Stimulated activated memory B cell treated with anti-CD40 and anti-IgM and Interleukin-4, amounts not matched to agents 10 μg/mL and 1 μg/mL and 100 μg/mL, for 72 hours (primary cell): ENCODE measurements at places on chromosomes 12 and 14.
A peak's percentile ranks its signal among the peaks of the same experiment; 100 is the strongest.

GRCh38 chr12:112282920-112283319 is 99.3 kb downstream of the HECTD4 start:
- no peak for ATAC-seq

DNA sequence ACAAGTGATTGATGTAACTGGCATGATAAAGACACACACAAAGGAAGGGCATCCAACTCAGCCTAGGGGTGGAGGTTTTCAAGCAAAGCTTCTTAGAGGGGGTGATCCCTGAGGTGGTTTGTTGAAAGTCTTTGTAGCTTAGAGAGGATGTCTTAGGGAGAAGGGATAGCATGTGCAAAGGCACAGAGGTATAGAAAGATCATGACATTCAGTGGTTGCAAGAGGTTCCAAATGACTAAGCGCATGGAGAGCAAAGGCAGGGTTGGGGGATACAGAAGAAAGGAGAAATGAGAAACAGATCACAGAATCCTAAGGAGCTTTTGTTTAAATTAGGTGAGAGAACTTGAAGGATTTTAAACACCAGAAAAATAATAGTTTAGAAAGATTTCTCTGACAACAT is 5.2 kb upstream of the CCT2 start:
- ATAC-seq: no peak

DNA sequence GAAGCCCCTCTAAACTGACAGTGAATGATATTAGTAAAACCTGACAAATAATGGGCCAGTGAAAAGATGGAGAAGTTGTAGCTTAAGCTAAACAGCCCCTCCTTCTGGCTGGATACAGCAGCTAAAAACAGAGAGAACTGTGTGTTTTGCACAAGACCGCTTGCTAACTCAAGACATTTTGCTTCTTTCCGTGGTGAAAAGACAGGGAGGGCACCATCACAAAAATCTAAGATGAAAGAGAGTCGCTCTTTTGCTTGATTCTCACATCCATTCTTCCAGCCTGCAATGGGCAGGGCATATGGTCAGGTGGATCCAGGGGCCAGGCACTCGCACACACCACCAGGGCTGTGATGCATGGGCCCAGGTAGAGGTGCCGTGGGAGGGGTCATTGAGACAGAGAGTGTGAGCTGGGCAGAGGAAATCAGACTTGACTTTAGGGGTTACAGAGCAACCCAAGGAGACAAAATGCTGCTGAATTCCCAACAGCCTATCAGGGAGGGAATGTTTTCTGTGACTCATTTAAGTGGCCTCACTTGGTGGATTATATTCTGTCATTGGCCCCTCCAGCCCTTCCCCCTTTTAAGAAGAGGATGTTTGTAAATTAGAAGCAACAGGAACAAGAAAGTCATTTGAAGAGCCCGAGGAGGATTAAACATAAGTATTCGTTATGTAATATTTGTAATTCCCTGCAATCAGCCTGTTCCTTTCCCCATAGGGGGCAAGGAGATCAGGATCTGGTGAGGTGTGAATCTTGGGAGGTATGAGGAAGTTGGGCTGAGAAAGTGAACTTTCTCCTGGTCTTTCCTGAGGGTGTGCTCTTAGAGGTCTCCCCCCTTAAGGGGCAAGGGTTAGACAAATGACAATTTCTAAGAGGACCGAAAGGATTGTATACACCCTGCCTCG is 12.3 kb downstream of the EMP1 start:
- no peak for ATAC-seq

DNA sequence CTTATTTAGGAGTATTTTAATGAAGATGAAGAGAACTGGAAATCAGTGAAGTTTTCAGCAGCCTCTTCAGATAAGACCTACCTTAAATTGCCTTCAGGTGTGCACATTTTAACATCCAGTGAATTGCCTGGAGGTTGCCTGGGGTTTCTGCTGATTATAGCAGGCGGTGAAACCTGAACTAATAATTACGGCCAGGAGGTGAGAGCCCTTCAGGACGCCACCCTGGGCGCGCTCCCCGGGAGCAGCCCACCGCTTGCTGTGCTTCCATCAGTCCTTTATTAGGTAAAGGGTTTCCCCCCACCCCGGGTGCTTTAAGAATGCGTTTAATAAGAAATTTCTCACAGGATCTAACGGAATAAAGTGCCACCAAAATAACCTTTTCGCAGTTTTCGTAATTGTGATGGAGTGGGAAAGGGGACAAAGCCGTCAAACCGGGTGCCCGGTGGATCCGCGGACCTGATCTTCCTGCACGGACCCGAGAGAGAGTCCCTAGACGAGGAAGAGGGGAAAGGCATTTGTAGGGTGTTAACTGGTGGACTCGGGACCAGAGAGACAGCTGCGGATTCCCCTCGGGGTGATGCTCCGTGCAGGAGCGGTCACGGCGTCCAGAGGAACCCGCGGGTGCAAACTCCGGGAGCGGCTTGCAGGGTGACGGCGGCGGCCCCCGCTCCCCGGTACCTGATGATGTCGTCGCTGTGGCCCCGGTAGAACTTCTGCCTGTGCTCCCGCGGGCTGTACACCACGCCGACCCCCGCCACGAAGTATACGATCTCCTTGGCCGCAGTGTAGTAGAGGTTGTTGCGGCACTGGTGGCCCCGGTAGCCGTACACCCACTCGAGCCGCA is 902 bp downstream of the EML5 start:
- ATAC-seq: no peak

DNA sequence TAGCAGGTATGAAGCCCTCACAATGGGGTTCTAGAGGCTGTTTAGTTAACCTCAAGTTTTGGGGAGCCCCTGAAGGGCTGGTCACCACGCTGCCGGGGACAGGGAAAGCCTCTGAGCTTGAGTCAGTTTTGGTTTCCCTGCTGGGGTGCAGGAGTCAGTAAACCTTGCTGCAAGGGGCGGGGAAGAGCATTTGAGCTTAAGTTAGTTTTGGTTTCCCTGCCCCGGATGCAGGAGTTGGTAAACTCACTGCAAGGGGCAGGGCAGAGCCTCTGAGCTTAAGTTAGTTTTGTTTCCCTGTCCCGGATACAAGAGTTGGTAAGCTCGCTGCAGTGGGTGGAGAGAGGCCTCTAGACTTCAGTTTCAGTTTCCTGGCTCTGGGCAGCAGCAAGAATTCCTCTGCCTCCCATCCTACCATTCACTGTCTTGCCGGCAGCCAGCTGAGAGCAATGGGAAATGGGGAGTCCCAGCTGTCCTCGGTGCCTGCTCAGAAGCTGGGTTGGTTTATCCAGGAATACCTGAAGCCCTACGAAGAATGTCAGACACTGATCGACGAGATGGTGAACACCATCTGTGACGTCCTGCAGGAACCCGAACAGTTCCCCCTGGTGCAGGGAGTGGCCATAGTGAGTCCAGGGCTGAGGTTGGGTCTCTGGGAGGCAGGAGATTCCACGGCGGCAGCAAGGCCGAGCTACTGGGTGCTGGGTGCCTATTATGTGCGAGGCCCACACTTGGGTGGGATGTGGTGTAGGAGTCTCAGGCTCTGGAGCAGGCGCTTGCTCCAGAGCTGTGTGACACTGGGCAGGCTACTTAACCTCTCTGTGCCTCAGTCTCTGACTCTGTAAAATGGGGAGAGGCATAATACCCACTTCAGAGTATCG is at the start of gene OAS2:
TSS of gene OAS2 (plus strand) at position 357 of the 878 bp plus-strand sequence. CDS start at position 447, 90 bp downstream.
- ATAC-seq: peak; percentile 96

DNA sequence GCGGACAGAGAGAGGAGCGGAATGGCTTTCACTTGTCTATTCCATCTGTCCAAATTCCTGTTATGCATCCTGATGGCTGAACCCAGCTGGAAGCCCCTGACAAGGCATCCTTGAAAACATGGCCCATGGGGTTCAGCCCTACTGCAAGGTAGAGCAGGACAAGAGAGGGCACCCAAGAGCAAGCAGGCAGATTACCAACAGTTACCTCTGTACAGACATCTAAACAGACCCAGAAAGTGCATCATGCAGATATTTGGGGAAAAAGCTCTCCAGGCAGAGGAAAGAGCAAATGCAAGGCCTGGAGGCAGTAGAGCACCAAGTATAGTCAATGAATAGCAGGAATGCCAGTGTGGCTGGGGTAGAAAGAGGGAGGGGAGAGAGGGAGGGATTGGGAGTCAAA is 407.5 kb downstream of the PCNX1 start:
- no peak for ATAC-seq

DNA sequence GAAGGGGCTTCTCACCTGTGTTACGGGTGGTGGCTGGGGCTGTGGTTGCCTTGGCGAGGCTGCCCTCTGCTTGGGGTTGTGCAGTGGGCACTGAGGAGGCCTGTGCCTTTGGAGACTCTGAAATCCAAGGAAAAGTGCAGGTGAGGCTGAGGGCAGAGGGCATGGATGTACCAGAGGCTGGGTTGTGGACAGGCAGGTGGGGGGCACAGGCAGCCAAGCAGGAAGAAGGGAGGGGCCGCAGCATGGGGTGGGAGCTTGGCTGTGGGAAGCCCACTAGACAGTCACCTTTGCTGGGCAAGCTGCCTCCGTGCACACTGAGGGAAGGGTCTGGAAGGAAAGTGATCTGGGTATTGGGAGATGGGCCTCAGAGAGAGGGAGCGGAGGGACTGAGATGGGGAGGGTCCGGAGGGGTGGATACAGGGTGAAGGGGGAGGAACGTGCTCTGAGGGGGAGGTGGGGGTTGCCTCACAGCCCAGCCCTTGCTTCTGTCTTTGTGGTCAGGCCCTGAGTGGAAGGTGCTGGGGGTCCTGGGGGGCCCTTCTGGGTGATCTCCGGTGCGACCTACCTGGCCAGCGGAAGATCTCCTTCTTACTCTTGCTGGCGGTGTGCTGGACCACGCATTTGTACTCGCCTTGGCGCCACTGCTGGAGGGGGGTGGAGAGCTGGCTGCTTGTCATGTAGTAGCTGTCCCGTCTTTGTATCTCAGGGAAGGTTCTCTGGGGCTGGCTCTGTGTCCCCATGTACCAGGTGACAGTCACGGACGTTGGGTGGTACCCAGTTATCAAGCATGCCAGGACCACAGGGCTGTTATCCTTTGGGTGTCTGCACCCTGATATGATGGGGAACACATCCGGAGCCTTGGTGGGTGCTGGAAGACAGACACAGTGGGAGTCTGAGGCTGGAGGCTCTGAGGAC is 318.7 kb downstream of the TMEM121 start:
- no peak for ATAC-seq

GRCh38 chr12:24838531-24838950 is 110.4 kb downstream of the BCAT1 start:
- ATAC-seq: peak; percentile 18

DNA sequence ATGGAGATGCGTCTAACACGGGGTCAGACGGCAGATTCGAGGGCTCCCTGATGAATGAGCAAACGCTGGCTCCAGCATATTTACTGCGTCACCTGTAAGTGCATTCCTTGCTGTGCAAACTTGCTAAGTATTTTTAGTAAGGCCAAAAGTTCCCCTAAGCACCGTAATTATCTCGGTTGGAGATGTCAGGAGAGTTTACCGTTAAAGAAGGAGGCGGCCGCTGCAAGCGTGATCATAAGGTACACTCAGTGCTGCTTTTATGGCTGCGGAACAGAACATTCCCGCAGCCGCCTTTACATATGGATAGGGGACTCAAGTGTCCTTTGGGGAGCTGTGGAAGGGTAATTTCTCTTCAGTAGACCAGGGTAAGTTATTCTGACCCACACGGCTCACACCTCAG is 175.6 kb downstream of the GLT1D1 start:
- ATAC-seq: no peak

DNA sequence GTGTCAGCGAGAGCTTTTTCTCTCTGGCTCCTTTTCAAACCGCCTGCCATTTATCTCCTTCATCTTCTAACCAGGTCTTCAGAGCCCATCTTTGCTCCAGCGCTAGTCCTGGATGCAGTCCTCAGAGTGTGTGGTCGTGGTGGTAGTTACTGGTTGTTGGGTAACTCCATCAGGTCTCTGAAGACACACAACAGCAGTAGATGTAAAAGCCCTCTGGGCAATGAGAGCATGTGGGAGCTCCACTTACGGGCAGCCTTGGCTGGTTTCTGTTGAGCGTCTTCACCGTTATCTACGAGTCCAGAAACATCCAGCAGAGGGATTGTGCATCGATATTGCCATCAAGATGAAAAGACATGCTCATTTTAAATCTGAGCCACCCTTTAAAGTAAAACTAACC is 61.2 kb downstream of the FBXL14 start:
- ATAC-seq: peak; percentile 56

GRCh38 chr14:34693228-34693939 is 21.0 kb downstream of the CFL2 start:
- ATAC-seq: peak; percentile 45
